ENCODE measurements at places on chromosomes 13 and 19.

GRCh38 chr13:110001670-110002275 is 215.4 kb upstream of the IRS2 start:
- DNase-seq: no peak

GRCh38 chr19:32652894-32653598 is 21.9 kb downstream of the ANKRD27 start:
- peak; percentile 87 for DNase-seq

- DNase-seq: no peak
Observed at GRCh38 chr19:28594737-28595136, 618.2 kb downstream of the UQCRFS1 start.

DNA sequence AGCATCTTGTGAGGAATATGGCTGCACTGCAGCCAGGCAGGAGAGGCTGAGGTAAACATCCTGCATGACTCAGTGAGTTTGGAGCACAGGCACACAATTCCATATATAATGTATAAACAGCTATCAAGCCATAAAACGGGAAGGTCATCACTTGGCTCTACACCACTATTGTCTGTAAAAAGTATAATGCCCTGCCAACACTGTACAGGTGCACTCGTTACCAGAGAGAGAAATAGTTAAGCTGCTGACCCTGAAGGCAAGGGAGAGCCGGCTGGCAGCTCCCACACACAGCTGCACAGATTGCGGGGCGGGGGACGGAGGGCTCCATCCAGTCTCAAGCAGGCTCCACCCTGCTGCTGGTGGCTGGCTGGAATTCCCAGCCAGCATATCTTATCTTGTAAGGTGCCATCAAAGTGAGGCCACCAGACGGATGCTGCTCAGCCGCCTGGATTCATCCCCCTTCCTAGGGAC is 668.1 kb downstream of the SLITRK5 start:
- no peak for DNase-seq

DNA sequence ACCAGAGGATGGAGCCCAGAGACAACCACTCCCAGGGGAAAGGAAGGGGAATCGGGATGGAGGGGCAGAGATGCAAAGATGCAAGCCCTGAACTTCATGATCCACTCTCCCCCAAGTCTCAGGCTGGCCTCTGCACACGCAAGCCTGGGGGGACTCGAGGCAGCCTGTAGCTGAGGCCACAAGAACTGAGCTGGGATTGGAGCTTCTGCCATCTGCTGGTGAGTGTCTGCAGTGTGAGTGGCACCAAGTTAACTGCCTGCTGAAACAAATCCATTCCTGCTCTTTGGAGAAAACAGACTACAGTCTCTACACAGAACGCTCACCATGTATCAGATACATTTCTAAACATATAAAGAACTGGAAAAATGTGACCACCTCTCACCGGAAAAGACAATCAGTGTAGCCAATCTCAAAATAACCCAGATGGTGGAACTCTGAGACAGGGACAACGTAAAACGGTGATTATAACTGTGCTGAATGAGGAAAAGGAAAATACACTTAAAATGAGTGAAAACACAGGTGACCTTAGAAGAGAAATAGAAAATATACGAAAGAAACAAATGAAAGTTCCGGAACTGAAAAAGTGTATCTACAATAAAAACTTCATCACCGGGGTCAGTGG is 62.1 kb downstream of the KLF2 start:
- peak; percentile 58 for DNase-seq

DNA sequence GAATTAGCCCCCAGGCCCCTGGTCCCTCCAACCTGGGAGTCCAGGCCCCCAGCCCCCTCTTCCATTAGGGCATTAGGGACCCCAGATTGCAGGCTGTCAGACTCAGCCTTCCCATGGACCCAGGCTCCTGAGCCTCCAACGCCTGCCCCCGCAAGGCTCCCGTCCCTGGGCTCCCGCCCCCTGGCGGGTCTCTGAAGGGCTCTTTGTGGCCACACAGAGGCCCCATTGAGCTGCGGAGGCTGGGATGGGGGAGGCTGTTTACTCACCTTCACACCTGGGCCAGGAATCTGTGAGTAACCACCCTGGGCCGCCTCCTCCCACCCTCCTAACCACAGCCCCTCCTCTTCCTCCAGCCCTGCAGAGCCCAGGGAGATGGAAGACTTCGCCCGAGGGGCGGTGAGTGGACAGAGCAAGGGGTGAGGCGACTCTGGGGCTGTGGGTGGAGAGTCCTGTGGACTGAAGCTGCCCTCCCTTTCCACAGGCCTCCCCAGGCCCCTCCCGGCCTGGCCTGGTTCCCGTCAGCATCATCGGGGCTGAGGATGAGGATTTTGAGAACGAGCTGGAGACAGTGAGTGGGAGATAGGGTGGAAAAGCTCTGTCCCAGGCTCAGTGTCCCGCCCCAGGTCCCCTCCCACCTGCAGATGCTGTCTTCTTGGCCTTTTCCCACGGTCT is 4.9 kb downstream of the ARHGEF1 start:
- DNase-seq: no peak

GRCh38 chr13:44117351-44117750 is 237.6 kb downstream of the LACC1 start:
- DNase-seq: peak; percentile 8

DNA sequence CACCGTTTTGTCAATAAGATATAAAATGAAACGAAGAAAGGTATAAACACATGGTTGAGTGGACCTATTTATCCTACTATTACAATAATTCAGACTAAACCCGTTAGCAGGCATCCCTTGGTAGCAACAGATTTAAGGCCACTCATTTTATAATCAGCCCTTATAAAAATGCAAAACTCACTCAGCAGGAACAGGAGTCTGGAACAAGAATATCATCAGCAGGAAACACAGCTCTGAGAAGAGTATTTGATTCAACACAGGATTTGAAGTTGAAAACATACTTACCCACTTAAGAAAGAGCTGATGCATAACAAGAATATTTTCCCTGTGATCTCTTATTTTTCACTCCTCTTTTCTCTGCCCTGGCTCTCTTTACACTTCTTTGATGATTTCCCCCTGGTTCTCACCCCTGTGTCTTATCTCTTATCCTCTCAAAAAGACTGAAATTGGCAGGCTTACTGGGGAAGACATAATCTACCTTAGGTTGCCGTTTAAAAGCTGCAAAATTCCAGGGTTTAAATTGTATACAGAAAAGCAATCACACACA is 1722.7 kb downstream of the SLITRK5 start:
- no peak for DNase-seq

DNA sequence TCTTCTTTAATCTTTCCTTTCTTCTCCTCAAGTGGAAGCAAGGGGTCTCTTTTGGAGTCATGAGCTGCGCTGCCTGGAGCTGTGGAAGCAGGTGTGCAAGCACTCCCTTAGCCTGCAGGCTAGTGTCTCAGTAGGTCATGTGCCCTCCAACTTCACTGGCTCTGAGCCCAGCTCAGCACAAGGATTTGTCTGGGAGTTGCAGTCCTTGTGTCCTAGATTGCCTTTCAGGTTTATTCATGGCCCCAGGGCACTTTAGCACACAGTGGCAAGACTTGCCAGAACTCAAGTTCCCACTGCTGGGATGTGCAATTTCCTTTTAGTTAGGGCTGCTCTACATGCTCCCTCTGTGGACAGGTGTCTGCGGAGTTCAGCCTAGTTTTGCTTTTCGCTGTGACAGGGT is 211.7 kb downstream of the LIG4 start:
- no peak for DNase-seq

DNA sequence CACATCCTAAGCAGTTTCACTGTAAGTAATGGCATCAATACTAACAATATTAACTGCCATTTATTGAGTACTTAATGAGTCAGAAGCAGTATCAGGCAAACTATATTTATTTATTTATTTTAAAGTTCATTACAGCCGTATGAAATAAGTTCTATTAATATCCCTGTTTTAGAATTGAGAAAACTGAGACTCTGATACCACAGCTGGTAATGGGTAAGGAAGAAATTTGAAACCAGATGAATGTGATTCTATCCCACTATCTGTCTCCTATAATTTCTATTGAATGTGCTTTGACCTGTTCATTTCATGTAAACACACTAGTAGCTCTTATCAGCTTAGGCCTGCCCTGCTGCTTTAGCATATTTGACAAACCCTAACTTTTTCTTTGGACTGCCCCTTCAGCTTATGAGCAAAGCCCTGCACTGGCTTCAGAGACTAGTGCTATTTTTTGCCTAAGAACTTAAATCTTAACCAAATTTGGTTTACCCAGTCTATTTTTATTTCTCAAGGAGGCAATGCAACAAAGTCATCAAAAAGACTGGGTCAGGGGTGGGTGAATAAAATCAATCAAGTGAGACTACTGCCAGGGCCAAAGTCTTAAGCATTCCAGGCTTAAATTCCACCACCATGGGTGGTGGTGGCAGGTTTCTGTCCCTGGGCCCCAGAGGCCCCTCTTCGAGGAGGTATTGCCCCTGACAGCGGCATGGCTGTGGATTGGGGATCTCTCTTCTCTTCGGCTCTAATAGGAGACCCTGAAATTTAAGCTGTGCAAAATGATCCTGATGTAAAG is 143.4 kb downstream of the DLEU7 start:
- peak; percentile 69 for DNase-seq

DNA sequence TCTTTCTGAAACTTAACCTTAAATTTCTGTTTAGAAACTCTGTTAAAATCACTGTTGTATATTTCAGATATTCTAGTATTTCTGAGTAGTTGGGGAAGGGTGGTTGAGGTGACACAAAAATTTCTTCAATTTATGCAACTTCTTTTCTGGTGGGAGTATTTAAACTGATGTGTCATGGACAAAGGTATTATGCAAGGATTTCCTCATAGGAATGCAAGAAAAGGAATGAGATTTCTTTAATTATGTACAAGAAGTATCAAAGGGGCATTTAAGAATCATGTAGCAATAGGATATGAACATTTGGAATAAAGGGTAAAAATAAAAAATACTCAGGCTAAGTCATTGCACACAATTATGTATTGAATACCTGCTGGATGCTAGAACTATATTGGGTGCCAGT is 575.8 kb upstream of the KLF12 start:
- no peak for DNase-seq

DNA sequence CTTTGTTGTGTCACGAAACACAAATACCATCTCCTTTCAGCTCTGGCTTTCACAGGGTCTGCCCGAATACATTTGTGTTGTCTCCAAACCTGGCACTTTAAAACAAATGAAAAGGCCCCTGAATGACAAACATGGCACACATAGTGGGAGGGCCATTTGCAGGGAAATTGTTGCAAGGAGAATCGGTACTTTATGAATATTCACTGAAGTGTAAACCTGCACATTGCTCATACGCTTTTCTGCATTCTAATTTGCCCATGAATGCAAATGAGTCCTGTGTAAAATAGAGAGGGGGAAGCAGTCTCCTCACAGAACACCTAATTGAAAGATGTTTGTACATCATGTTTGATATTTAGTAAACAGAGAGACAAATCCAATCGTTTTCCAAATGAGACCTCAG is 82.7 kb upstream of the PCDH8 start:
- DNase-seq: no peak

GRCh38 chr13:36870050-36870692 is 49.9 kb downstream of the SMAD9 start:
- DNase-seq: no peak

- no peak for DNase-seq
Observed at GRCh38 chr13:39468306-39468705, 134.7 kb downstream of the LHFPL6 start.

DNA sequence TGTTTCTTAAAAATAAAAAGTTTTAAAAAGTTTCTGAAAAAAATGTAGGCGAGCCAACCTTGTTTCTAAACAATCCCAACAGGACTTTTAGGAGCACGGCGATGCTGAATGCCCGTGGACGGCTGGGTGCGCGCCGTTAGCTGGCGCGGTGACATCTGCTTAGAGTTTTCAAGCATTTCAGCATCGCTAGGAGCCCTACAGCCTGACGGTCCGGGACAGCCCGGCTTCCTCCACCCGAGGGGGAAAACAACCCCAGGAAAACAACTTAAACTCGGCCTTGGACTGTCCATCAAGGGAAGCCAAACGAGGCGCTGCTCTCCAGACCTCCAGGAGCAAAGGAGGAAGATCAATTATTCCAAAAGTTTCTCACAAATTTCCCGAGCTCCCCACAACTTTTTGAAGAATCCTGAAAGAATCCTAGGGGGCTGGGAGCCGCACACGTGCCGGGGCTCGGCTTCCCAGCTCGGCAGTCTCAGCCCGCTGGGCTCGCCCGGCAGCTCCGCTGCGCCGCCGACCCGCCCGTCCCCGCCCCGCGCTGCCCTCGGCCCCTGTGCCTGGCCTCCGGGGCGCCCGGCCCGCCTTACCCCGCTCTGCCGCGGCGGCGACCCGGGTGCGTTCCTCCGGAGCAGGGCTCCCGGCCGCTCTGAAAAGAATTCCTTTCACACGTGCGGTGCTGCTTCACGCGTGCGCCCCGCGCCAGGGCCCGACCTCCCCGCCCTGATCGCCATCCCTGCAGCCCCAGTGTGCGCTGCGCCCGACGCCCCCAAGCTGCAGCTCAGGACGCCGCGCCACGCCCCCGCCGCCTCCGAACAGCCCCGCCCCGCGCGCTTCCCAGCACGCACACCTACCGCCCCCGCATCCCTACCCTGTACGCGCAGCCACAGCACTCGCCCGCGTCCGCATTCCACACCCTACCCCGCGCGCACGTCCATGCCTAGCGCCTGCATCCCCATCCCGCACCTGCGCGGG is at the start of gene GJA3:
GJA3 (minus strand) TSS at position 747 of the 969 bp plus-strand sequence. CDS start 17,764 bp downstream, outside the sequence.
- peak; percentile 24 for DNase-seq

- DNase-seq: peak; percentile 38
Observed at GRCh38 chr19:53196777-53197396, 3.7 kb upstream of the ZNF665 start.

GRCh38 chr13:57716295-57716694 is 84.8 kb downstream of the PCDH17 start:
- no peak for DNase-seq

DNA sequence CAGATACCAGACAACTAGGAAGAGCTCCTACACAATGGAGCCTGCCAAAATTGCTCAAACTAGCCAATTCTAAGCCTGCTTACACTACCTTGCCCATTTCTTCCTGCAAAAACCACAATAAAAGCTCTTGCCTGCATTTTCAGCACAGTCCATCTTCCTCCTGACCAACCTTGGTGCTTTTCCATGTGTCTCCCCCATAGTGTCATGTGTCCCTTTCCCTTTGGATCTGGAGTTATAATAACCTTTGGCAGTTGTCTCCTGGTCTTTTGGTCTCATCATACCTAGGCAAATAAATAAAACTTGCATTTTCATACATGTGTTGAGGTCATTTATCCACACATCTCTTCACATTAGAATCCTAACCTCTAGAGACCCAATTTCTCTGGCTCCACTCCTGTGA is 203.1 kb upstream of the TRPC4 start:
- DNase-seq: no peak
